Astrocyte of the spinal cord (primary cell): ENCODE measurements at places on chromosomes 7 and 10.

DNA sequence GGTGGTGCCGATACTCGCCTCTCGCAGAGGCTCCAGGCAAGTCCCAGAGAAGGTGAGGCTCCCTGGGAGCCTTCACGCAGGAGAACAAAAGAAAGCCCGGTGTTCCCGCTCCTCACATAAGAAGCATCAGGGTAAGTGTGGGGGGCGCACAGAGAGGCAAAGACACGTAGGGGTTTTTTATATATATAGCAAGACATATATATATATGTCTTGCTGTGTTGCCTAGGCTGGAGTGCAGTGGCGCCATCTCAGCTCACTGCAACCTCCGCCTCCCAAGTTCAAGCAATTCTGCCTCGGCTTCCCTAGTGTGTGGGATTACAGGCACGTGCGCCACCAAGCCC is 61.3 kb downstream of the PDIA4 start:
- DNase-seq: no peak

DNA sequence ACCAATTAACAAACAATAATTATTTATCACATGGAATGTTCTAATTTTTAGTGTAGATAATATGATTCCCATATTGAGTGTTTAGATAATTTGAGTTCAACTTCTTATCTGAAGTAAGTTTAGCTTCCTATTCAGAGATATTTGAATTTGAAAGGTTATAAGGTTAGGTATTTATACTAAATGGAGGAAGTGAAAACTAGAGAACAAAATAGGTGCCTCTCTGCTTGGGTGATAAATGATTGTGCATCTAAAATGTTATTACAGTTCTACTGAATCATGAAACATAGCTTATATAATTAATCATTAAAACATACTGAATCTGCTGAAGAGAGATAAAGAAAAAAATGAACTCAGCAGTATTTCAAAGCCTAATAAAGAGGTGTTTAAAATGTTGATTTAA is 1174.3 kb downstream of the XPNPEP1 start:
- DNase-seq: no peak

- peak; percentile 48 for DNase-seq
Measured at GRCh38 chr10:27446091-27446918, 57.8 kb upstream of the RAB18 start.

DNA sequence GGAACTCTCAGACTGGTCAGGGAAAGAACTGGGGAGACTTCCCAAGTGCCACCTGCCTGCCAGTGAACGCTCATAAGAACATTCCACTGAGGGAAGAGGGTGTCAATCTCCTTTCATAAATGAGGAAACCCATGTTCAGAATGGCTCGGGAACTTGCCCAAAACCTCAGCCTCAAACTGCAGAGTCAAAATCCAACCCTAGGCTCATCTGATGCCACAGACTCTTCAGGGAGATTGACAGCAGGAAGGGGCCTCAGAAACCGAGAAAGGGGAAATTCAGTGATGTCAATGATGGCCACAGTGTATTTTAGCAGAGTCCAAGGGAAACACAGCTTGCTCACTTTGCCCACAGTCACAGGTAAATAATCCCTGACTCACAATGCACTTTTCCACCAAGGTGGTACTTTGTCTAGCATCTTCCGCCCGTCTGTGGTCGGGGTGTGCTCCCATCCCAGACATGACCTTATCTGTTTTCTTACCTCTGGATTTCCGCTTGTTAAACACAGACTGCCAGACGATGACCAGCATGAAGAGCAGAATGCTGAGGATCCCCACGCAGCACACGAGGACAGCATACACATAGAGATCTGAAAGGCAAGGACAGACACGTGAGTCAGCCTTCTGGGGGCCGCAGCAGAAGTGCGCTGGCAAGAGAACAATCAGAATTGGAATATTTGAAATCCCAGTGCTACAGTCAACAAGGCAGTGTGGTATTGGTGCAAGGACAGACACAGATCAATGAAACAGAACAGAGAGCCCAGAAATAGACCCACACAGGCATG is 38.4 kb downstream of the VSTM4 start:
- no peak for DNase-seq

DNA sequence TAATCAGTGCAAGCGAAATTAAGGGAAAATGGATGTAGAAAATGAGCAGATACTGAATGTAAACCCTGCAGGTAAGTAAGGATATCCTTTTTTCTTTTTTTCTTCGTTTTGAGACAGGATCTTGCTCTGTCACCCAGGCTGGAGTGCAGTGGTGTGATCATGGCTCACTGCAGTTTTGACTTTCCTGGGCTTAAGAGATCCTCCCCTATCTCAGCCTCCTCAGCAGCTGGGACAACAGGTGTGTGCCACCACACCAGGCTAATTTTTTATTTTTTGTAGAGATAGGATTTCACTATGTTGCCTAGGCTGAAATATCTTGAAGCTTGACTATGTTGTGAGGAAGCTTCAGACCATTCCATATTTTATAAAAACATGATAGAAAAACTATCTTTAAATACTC is 4.3 kb downstream of the PDCD4 start:
- DNase-seq: no peak

- DNase-seq: no peak
Measured at GRCh38 chr10:113129117-113129516, 179.1 kb downstream of the TCF7L2 start.

DNA sequence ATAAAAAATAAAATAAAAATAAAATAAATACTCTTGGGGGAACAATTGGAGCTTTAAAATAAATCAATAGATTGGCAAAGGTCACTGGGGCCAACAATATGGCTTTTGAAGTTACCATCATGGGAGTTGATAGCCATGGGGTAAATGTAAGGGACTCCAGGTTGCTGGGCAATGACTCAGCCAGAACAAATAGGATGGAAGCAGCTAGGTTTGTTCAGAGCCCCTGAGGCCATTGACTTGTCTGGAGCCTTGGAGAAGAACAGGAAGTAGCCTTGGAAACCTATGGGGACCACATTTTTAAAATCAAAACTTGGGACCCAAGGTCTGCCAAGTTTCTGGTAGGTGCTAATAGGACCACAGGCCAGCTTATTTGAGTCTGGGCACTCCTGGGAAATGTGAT is 20.2 kb upstream of the FRA10AC1 start:
- no peak for DNase-seq

DNA sequence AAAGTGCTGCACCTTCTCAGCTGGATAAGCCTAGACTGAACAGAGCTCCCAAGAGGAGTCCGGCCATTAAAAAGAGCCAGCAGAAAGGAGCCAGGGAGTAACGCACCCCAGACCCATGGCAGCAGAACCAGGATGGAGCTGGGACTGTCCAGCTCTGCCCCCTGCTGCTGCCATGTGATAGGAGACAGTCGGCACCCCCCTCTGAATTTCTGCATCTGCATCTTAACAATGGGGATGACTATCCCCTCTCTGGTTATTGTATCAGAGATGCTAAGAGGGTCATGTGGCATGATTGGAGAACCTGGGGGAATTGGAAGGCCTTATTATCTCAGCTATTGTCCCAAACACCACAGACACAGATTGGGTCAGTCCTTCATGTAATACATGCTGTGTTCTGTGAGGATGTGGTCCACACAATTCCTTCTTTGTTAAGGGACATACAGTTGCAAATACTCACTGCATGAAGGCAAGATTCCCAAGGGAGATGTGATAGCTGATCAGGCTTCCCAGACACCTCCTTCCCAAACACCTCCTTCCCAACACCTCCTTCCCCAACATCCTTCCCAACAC is 29.3 kb downstream of the PLEKHS1 start:
- no peak for DNase-seq

GRCh38 chr7:44387389-44387788 is 62.0 kb upstream of the CAMK2B start:
- DNase-seq: no peak

DNA sequence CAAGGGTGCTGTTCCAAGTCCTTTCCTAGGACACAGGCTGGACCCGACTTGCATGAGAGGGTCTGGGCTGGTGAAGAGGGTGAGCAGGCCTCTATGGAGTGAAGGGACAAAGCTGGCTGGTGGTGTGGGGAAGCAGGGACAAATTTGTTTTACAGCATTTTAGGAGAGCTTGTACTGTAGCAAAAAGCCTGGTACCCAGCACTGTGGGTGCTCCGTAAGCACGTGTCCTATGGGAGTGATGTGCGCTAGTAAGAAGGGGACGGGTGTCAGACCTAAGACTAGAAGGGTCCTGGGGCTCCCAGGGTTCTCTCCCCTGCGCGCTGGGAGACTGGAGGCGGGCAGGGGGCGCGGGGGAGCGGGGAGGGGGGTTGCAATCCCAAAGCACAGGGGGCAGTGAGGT is 391 bp downstream of the NOBOX start:
- DNase-seq: no peak

DNA sequence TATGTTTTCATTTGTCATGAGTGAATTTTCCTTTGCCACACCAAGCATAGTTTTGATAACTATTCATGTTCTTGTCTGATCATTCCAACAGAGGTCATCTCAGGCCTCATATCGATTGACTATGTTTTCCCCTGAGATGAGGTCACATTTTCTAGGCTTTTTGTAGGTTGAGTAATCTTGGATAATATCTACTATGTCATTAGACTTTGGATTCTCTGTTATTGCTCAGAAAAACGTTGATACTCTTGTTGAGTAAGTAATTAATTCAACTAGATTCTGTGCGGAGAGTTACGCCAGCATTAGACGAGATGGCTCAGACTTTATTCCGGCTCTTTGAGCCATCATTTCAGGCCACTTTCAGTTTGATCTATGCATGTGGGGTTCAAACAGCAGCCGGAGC is 57.7 kb downstream of the KLF6 start:
- DNase-seq: no peak

DNA sequence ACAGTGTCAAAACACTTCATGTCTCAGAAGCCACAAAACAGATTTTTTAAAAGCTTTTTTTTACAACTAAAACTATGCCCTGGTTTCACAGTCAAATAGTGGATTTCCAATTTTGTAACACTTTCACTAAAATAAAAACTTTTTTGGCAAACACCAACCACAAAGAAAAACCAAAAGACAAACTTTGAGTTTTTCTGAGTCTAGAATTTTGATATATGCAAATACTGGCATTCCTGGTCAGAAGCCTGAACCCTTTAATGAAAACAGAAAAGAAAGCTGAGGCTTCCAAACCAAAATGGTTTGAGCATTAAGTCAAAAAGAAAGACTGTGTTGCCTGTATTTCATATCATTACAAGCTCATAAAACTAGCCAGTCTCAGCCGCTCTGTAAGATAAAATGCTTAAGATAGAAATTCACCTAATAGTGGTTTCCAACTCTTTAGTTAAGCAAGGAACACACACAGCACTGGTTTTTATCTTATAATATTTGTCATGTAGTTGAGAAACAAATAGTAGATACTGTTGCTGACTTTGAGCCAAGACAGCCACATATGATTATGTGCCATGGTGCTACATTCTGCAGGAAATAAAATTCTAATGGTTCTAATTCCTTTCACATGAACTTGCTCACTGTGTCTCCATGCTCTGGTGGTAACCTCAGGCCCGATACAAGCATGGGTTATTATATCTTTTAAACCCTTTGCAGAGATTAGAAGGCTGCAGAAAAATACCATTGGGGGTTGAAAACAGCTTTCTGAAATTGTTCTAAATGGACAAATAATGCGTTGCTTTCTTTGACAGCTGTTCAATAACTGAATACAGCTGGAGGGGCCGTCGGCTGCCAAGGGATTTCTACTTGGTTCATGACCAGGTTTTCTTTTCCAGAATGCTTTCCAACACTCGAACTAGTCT is 49.4 kb downstream of the FAM171A1 start:
- peak; percentile 46 for DNase-seq

DNA sequence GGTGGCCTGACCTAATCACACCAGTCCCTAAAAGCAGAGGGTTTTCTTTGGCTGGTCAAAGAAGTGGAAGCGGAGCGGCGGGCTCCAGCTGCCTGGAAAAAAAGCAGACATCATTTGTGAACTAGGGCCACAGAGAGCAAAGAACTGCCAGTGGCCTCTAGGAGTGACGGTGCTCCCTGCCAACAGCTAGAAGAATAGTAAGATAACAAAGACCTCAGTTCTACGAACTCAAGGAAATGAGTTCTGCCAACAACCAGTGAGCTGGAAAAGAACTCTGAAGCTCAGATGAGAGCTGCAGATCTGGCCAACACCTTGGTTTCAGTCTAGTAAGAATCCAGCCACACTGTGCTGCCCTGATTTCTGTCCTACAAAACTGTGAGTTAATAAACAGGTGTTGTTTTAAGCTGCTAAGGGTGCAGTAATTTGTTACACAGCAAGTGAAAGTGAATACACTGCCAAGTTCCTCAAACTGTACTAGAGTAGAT is 178.0 kb downstream of the SRPK2 start:
- DNase-seq: no peak

DNA sequence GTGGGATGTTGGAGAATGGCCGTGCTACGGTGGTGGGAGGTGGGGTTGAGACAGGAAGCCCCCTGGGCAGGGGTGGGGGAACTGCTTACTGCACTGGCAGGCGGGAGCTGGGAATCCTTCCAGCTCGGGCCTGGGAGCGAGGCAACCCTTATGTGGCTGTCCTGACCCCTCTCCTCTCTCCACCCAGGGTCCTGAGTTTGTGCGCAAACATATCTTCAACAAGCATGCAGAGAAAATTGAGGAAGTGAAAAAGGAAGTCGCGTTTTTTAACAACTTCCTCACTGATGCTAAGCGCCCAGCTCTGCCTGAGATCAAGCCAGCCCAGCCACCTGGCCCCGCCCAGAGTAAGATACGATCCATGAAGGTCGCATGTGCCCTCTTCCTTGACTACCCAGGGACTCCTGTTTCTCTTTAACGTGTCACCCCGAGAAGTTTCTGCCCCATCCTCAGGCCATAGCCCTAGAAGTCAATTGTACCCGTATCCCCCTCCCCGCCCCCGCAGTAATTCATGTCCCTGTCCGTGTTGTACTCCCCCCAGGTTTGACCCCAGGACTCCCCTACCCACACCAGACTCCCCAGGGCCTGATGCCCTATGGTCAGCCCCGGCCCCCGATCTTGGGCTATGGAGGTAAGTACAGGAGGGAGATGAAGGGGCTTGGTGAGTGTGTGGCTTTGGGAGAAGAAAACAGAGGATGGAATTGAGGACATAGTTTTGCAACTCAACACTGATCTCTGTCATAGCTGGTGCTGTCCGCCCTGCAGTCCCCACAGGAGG is 1.8 kb downstream of the UFSP1 start:
- no peak for DNase-seq
